ENCODE measurements at places on chromosomes 1 and 21. TPM values are rescaled to one million over a fixed set of nuclear protein-coding genes. Genes with fewer than 3 reads are reported as not detected.

DNA sequence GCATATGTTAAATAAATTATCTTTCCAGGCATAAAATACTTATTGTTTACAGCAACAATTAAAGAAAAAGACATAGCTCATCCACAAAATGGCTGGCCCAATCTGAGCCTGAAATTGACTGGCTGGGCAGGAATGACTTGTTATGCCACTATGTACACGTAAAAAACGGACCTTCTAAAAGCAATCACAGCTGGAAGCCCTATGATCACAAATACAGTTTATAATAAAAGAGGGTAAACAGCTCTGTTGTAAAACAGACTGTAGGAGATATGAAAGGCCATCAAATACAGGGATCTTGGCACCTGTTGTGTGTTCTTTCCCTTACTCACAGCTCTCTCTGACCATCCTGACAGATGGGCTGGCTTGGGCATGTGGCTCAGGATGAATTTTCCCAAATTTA is 70.5 kb upstream of the DMRTA2 start:
- DNase-seq, result no peak

DNA sequence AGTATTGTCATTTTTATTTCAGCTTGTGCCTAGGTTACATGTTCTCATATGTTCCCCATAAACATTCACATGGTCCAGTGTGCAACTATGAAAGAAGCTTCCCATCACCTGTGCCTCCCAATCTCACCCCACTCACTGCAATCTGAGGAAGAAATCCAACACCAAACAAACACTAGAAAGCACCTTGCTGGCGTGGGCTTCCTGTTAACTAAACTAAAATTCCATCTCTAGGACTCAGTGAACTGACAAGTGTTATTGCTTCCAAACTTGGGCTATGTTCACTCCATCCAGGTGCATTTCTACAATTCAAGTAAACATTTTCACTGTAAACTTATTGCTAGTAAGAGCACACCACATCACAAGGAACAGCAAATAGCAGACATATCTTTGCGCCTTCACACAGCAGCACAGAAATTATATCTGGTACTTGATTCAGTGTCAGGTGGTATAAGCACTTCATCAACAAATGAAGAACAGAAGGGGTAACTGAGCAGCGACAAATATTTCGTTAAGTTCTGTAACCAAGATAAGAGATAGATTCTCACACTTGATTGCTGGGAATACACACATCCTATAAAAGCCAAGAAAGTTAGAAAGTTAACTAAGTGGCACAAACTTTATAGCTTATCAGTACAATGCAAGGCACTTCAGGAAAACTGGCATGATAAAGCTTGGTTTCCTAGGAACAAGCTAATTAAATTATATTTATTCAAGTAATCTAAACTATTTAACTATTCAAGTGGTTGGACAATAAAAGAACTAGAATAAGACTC is 8.9 kb upstream of the KCNJ15 start:
- DNase-seq, result no peak

FALEC gene
- polyA plus RNA-seq, result not detected

- no peak for DNase-seq
Observed at GRCh38 chr1:84573481-84573966, 716 bp downstream of the CTBS start.

DNA sequence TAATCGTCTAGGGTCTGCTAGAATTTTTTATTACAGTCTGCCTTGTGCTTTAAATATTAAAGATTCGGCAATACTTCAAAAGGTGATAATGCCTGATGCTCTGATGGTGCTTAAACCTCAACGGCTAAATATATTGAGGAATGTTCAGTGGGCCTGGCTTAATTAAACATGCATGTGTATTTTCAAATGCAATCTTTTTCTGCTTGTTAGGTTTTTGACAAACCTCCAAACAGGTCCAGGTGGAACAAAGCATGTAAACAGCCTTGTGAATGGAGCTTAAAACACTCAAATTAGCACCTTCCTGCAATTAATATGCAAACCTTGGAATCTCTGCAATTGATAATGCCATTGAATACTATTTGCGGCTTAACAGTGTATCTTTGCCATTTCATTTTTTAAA is 334.9 kb downstream of the BARHL2 start:
- DNase-seq, result no peak

DNA sequence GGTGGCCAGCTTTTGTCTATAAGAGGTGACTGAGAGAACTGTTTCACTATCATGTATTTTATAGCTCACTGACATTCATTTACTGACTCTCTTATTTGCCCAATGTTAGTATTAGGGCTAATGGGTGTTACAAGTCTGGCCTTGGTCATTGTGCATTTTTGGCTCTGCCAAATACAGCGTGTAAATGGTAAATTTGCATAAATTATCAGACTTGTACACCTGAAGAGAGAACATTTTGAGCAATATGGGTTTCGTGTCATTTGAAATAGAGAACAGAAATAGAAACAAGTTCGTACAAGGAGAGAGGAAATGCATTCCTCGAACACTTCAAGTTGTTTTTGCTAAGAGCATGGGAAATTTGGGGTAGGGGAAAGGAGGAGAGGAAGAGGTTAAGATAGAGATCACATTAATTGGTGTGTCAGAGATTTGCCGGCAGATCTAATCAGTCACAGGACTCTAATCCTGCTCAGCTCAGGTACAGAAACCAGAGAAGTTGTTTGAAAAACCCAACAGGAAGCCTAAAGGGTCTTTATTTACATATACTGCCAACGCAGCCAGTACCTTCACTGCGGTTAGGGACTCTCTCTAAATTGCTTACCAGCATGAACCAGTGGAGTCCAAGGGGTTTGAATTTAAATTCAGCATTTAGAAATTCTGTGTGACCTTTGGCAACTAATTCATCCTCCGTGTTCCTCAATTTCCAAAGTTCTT is 261.5 kb downstream of the GPATCH2 start:
- no peak for DNase-seq

TMEM52 gene
- polyA plus RNA-seq, result 0.53 TPM

DNA sequence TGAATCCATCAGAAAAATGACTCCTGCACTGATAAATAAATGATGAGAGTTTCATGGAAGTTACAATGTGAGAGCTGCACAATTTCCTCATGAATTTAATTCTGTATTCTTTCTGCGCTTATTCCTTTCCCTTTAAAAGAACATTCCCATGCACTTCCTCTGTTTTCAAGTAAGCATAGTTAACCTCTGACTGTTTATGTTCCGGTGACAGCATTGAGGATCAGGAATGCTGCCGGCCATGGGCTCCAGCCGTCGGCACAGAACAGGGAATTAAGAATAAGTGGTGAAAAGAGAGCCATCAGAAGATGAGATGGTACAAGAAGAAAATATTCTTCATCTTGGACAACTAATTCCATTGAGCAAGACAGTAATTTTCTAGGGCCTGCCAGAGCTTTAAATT is 65.3 kb downstream of the SUSD4 start:
- no peak for DNase-seq

- no peak for DNase-seq
Observed at GRCh38 chr1:116260621-116261020, 112.4 kb upstream of the ATP1A1 start.

DNA sequence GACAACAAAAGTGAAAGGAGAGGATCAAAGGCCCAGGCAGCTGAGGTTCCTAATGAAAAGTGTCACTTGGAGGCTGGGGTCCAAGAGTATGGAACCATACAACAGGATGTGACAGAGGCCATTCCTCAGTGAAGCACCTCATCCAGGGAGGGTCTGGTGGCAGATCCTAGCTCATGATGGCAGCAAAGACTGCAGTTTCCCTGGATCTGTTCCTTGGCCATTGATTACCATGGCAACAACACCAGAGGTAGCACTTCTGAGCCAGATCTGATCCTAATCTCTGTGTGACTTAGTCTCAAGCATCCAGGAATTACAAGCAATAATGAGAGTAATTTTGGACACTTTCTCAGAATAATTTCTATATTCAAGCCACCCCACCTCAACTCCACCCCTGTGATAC is 12.9 kb downstream of the FAM177B start:
- no peak for DNase-seq

DNA sequence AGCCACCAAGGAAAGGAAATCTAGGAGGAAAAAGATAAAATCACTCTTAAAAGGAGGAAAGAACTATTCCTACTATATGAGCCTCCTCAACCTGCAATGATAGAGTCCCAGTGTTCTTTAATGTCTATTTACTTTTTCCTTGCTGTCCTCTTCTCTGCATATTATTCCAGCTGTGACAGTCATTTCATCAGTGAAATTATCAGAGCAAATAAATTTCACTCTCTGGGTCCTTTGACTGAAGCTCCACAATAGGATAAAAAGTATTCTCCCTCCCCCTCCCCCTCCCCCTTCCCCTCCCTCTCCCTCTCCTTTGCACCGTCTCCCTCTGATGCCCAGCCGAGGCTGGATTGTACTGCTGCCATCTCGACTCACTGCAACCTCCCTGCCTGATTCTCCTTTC is 107.5 kb upstream of the DPT start:
- no peak for DNase-seq

C1QTNF12 gene
- polyA plus RNA-seq, result 0.21 TPM

GRCh38 chr1:228082918-228083870 is 686 bp downstream of the ARF1 start:
- DNase-seq, result no peak

DNA sequence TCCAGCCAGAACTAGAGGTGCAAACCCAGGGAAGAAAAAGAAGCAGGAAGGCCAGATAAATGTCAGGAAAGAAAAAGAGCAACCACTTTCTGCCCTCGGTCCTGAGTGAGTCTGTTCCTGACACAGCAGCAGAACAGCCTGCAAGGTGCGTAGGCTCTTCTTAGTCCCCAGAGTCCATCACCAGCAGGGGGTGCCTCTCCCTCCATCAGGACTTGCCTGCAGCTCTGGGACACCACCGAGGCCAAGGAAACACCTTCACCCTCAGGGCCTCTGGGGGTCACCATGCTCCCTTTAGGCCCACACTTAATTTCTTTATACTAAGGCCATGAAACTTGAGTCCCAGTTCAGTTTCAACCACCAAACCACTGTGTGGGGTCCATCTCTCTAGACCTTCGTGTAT is 43.7 kb upstream of the NFASC start:
- no peak for DNase-seq

S100A1 gene
- 0.31 TPM for polyA plus RNA-seq

GRCh38 chr1:20442920-20443625 is 42.9 kb downstream of the CAMK2N1 start:
- DNase-seq, result no peak

GRCh38 chr1:206102292-206102936 is 14.8 kb downstream of the AVPR1B start:
- no peak for DNase-seq

GPR3 gene
- polyA plus RNA-seq, result 1.3 TPM

GRCh38 chr1:99652881-99653281 is 7.0 kb downstream of the PALMD start:
- DNase-seq, result no peak

DNA sequence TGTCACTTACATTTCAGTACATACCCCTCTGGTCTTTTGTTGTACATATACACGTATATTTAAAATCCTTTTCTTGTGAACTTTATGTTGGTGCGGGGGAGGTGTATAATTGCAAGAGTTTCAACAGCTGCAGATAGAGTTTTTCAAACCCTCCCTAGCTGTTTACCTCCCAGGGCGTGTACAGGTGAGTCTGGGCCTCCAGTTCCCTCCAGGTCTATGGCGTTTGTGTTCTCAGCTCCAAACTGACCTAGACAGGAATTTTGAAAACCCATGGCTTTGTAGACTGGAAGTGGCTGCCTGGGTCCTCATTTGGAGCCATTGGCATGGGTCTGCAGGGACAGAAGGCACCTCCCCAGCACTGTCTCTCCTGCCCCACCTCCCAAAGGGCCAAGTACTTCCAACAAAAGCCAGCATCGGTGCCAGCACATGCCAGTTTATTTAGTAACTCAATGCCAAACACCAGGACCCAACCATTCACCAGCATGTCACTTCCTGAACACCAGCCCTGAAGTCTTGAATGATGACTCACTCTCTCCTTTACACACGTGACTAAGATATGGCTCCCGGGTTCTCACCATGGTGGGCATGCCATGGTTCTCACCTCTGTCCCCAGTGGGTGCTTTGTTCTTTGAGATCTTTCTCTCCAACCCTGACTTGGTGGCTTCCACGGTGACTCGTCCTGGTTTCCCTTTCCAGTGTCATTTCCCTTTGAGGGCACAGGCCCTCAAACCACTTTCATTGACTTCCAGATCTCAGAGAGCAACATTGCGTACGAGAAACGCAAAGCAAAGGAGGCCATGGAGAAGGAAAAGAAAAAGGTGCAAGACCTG is 57.3 kb upstream of the EFHD2 start:
- DNase-seq, result no peak

Data from AG04450 (cell line).